Fibroblast of lung (primary cell): ENCODE measurements at places on chromosomes 7 and 10.

DNA sequence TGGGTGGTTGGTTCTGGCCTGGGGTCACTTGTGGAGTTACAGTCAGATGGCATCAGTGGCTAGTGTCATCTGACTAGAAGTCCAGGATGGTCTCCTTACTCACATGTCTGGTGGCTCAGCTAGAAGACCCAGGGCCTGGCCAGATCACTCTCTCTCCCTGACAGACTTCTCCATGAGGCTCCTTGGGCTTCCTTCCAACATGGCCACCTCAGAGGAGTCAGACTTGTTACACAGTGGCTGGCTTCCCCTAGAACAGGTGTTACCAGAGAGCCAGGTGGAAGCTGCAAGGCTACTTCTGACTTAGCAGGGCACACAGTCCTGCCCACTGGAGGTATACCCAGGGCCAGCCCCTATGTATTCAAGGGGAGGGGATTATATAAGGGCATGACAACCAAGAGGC, 44.2 kb upstream of the MYL10 start:
- no peak for DNase-seq

GRCh38 chr7:155299535-155300202, 2.0 kb downstream of the INSIG1 start:
- DNase-seq: no peak

DNA sequence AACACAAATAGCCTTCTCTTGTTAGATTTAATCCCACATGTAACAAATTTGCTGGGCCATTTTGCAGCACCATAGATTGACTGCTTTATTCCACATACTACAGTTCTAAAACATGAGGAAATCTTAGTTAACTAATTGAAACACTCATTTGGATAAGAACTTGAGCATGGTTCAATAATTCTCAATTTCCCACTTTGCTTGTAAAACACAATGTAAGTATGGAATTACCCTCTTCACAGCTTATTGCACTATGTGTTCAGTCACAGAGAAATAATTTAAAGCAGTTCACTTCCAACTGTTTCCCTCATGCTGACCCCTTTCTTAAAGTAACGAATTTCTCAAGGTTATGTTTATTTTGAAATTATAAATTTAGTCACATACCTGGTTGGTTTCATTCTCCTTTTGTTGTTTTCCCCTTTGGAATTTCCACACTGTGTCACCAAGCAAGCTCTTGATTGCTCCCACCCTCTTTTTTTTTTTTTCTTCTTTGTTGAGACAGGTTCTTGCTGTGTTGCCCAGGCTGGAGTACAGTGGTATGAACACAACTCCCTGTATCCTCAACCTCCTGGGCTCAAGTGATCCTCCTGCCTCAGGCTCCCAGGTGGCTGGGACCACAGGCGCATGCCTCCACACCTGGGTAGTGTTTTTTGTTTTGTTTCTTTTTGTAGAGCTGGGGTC, 425.4 kb downstream of the EXOC4 start:
- DNase-seq: no peak

GRCh38 chr10:62681211-62681940, 123.1 kb upstream of the ADO start:
- no peak for DNase-seq

DNA sequence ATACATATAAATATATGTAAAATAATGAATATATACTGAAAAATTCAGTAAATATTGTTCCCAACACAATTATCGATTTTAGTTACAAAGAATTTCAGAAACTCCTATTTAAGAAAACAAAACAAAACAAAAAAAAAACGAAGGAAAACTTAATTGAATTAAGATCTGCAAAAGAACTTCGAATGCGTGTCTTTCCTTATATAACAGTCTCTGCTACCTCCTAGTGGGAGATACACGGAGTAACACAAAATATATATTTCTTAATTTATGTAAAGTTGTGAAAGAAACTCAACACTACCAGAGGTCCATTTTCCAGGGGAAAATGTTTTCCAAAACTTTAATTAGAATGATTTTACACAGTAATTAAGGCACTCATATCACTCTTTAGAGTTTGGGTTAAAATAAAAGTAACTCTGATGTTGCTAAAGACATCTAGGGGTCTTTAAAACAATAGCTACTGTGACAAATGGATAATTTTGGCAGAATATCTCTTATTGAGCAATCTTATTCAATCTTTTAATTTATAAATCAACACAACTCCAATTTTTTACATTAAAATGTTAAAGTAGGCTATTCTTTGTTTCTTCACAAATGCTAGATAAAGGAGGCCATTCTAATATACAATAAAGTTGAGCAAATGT, 41.6 kb downstream of the NEBL start:
- DNase-seq: peak; percentile 29

DNA sequence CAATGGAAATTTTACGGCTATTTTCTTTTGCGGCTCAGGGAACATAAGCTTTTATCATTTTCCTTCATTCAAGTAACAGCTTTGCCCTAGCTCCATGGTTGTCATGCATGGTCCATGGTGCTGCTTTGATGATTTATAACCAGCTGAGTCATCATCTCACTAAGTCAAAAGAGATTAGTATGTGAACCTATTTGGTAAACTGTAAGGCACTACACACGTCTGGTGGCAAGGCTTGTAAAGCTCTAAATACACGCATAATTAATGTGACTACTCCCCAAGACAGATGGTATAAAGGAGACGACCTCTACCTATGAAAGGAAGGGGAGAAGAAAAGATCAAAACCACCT, 340.2 kb downstream of the KCNMA1 start:
- peak; percentile 68 for DNase-seq

GRCh38 chr10:63588436-63589167, 67.4 kb downstream of the REEP3 start:
- peak; percentile 22 for DNase-seq

- no peak for DNase-seq
Observed at GRCh38 chr10:34091635-34092195, 723.4 kb downstream of the PARD3 start.

- DNase-seq: peak; percentile 49
Observed at GRCh38 chr7:101718363-101719122, 89.4 kb upstream of the MYL10 start.

GRCh38 chr10:1365540-1366321, 309.5 kb downstream of the WDR37 start:
- no peak for DNase-seq

GRCh38 chr7:110209884-110210283, 881.0 kb upstream of the LRRN3 start:
- DNase-seq: no peak

DNA sequence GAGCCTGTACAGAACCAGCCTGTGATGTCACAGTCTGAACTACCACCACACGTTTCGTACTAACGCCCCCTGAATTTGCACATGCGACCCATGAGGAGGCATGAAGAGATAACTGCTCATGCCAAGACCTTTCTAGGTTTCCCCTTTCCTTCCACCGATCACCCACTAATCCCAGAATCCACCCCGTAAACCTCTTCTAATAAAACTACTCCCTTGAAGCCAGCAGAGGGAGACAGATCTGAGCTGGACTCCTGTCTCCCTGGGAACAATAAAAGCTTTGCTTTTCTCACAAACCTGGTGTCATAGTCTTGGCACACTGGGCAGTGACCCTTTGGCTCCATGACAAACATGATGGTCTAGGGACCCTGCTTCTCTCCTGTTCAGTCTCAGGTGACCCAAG, 144.5 kb downstream of the FRMD4A start:
- DNase-seq: peak; percentile 17

- peak; percentile 97 for DNase-seq
Observed at GRCh38 chr10:79399223-79399831, 46.1 kb downstream of the ZCCHC24 start.

- no peak for DNase-seq
Observed at GRCh38 chr7:8481752-8482446, 48.5 kb downstream of the NXPH1 start.

DNA sequence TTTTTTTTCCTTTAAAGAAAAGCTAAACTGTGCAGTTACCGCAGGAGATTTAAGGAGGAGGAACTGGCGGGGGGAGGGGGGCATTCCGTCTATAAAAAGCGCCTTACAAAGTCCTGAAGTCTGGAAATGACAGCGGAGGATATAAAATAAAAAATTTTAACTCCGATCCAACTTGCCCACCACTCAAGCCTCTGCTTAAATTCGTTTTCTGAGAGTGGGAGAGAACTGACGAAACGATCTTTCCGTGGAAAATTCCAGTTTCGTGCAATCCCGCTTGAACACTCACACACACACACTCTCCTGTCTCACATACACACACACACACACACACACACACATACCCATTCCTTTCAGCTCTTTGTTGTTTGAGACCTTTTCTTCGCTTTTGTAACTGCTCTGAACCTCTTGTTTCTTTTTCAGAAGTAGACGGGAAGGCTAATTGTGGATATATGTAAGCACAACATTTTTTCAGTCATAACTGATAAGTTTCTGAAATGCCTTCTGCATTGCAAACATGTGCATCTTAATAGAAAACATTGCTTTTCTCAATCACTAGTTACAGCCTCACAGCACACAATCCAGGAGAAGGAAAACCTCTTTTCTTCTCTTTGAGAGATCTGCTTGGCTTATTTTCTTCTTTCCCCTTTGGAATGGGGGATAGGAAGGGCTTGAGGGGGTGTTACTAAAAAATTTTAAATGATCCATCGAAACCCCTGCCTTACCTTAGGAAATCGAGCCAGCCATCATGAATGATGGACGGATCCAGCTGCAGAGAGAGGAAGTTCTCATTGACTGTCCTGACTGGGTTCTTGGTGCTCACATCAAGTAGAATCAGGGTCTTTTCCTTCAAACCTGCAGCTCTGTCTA, 628 bp downstream of the HPSE2 start:
- peak; percentile 50 for DNase-seq

DNA sequence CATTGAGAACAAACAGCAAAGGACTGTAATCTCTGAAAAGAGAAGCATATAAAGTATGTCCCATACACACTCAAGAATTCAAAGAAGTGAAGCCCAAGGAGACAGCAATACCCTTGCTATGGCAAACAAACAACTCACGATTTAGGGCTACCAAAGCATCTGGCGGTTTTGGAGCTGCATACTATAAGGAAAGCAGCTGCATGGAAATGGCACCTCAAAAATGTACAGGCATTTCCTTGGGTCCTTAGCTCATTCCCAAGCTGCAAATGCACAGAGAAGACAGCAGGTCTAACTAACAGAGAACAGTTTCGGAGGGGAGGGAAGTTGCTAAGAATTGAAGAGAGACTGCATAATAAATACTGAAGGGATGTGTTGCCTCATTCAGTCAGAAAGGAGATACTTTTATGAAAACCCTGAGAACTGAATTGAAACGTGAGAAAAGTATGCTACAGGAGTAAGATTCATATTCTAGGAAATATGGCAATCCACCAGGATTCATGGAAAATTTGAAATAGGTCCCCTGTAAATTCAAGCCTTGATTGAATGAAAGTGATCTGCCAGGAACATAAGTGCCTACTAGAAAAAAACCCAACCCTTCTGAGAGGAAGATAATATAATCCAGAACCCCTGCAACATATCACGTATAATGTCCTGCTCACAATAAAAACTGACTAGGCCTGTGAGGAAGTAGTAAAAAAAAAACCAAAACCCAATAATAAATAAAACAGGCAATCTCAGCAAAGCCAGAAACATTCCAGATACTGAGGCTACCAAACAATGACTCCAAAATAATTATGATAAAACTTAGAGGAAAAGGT, 36.4 kb downstream of the CUBN start:
- no peak for DNase-seq

DNA sequence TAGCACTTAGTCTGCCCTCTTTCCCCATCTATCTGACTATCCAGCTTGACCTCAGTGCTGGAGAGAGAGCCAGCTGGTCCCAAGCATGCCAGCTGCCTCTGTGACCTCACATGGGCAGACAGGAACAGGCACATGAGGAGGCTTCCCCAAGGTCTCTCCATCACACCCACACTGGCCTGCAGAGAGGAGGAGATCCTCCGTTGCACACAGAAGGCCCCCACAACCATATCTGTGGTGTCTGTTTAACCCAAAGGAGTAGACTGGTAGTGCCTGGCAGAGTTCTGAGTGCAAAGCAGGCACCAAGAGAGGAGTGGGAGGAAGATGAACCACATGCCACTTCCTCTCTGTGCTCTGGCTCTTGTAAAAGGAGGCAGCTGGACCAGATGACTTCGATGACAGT, 4.8 kb upstream of the ANK3 start:
- no peak for DNase-seq

DNA sequence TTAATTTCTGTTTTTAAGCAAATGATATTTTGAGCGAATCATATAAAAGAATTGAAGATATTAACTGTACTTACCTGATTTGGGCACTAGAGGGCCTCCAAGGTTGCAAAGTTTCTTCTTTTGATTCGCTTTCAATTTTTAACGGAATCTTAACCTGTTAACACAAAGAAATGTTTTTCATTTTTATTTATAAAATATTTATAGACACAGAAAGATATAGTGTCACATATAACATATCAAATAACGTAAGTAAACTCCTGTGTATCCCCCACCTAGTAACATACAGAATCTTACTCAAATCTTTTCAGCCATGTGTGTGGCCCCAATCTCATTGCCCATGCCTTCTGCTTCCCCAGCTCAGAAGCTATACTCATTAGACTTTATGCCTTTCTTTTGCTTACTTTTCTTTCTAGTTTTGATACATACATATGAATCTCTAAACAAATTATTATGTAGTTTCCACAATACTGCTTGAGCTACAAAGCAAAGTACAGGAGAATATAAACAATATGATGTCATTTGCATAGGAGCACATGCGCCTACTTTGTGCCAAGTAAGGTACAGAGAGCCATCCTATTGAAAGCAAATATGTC, 49.5 kb upstream of the ZPBP start:
- DNase-seq: peak; percentile 48

DNA sequence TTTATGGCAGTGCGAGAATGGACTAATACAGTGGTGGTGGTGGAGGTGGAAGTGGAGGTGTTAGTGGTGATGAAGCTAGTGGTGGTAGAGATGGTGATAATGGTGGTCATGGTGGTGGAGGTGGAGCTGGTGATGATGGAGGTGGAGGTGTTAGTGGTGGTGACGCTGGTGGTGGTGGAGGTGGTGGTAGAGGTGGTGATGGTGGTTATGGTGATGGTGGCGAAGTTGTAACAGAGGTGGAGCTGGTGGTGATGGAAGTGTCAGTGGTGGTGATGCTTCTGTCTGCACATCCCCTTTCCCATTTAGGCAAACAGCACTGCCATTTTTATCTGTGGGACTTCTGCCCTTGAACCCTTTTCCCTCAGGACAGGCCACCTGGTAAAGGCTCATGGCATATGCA, 7.4 kb upstream of the PTPRN2 start:
- DNase-seq: peak; percentile 29

DNA sequence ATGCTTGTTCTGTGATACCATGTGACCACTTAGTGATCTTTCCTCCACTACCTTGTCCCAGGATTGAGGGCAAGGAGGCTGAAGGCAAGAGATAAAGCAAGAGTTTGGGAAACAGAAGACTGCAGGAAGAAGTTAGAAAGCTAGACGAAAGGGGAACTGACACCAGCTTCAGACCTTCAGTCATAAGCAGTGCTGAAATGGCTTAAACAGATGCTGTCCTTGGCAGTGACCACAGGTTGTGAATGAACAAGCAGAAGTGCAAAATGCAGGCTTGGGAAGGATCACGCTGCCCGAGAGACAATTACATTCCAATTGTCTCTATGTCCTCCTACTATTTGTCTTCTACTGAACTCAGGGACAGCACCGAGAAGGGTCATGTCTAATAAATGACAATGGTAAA, 704.9 kb upstream of the AUTS2 start:
- DNase-seq: no peak
